ENCODE measurements at places on chromosomes 7 and 10.

DNA sequence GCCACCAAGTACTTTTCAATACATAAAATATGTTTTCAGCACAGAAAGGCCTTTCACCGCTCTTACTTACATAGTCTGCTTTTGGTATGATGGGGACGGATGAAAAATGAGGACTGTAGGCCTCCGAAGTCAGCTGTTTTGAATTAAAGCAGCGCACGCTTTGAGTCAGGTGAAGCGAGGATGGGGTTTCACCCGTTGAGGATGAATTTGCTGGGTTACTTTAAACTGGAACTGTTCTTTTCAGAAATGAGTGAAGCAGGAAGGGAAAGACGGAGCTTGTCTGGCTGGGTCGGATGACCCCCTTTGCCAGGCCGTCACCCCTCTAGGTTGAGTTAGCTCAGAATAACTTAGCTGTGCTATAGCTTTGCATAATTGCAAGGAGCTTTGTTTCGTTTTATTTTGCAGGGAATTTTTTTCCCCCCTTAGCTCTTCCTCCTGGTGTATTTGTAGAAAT is 40.0 kb downstream of the CUX1 start:
- no peak for DNase-seq

DNA sequence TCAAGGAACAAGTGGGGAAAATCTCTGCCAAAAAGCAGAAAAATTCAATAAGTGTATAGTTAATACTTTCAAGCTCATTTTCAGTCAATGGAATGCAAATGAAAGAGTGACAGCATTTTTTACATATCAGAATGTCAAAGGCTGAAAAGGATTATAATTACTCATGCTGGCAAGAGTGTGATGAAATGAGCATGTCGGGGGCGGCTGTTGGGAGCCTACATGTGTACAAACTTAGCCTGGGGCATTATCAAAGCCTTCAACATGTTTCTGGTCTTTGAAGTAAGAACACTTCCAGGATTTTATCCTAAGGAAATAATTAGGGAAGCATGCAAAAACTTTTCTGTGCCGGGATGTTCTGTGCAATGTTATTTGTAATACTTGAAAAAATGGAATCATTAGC is 221.7 kb upstream of the LYZL1 start:
- DNase-seq, result no peak

- no peak for DNase-seq
These were observed 27.4 kb upstream of the FXYD4 start for GRCh38 chr10:43344051-43344450.

GRCh38 chr7:100360135-100360854 is 2.4 kb downstream of the PILRB start:
- no peak for DNase-seq

- no peak for DNase-seq
These were observed 184.4 kb downstream of the MDFIC start for GRCh38 chr7:115106316-115106715.

- no peak for DNase-seq
These were observed 155.6 kb downstream of the ANLN start for GRCh38 chr7:36545291-36545690.

Data from stimulated activated CD4-positive, alpha-beta T cell treated with anti-CD3 and anti-CD28 coated beads, TNF-alpha, amount 100 ng/mL, for 1 hour (primary cell).